Right cardiac atrium (tissue), 5 donors: ENCODE measurements at places on chromosomes 6 and 20. TPM values are rescaled to one million over a fixed set of nuclear protein-coding genes. Genes with fewer than 3 reads are reported as not detected.

SLC24A3 gene
- total RNA-seq = 1.0 TPM

STK4 gene
- total RNA-seq = 13.8 TPM

TNNC2 gene
- total RNA-seq = not detected

POLR1H gene
- total RNA-seq = 15.0 TPM

PI16 gene
- total RNA-seq = 35.0 TPM

IPCEF1 gene
- 1.2 TPM for total RNA-seq

TINAG gene
- 0.29 TPM for total RNA-seq

LAMP5 gene
- total RNA-seq = not detected

PAK5 gene
- not detected for total RNA-seq

KCNQ2 gene
- 2.3 TPM for total RNA-seq

MMP24 gene
- total RNA-seq = 0.40 TPM

EYS gene
- 0.06 TPM for total RNA-seq

SYCP2L gene
- 0.45 TPM for total RNA-seq

PSMB9 gene
- total RNA-seq = 8.2 TPM

PROCR gene
- total RNA-seq = 12.9 TPM

PPP1R14C gene
- 170 TPM for total RNA-seq
